ENCODE measurements at places on chromosomes 2 and 18.

DNA sequence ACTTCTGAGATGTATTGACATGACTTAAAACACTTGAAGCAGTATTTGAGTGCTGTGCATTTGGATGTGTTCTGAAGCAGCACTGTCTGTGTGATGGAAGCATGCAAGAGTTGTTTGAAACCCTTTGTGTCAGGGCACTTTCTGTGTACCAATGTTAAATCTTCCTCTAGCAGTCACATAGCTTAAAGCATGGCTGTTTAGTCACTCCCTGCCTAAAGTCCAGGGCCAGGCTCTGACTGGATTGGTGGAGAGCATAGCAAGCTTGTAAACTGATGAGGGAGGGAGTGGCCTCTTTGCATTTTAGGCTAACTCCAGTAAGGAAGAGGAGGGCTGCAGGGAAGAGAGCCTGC is 73.5 kb downstream of the MYO1B start:
- DNase-seq, result no peak

DNA sequence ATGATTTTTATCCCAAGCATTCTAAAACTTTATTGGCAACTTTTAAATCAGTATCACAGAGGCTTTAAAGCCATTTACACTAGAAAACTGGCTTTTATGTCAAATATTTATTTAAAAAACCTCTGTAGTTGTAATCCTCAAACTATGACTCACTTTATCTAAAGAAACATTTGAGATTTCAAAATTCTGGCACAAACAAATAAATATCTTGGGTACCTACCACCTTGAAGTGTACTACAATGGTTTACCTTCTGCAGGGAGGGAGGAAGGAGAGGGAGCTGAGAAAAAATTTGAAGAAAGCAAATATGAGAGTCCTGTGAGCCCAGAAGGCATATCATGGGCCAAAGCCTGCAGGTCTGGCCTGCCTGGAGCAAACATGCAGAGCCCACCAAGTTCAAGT is 155.6 kb downstream of the NCKAP5 start:
- DNase-seq, result no peak

GRCh38 chr18:74949611-74950010 is 259.3 kb downstream of the PTGR3 start:
- no peak for DNase-seq

GRCh38 chr18:32072321-32072720 is 19.4 kb upstream of the RNF138 start:
- DNase-seq, result peak; percentile 20

- no peak for DNase-seq
Measured at GRCh38 chr2:156657809-156658208, 221.6 kb downstream of the GPD2 start.

DNA sequence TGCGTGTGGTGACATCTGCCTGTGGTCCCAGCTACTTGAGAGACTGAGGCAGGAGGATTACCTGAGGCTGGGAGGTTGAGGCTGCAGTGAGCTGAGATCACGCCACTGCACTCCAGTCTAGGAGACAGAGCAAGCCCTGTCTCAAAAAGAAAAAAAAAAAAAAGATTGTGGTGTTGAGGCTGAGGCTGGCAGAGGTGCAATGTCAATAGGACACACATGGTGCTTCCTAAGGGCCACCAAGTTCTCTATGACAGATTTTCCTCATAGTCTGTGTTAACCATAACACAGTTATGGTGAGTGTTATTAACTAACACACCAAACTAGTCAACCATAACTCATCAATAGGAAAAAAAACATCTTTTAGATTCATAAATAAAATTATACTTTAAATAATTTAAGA is 494.4 kb downstream of the TMX3 start:
- DNase-seq, result no peak

GRCh38 chr2:236321415-236321814 is 57.2 kb upstream of the ASB18 start:
- no peak for DNase-seq

GRCh38 chr18:41695441-41695840 is 259.6 kb upstream of the PIK3C3 start:
- DNase-seq, result no peak

- no peak for DNase-seq
Measured at GRCh38 chr2:201111096-201111495, 4.9 kb upstream of the CFLAR start.

DNA sequence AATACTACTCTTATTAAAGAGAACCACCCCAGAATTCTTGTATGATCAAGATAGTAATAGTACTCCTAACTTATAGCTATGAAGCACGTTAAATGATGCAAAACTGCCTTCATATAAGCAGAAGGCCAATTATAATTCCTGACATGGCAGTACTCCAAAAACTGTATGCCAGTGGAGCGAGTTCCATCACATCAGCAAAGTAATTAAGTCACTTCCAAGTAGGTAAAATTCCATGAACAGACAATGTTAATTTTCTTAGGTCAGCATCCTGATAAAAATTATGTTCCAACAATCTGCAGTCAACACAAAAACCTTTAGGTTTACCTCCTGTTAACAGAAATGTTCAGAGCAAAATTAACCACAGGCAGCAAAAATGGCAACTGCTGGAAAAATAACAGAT is 136.7 kb downstream of the CDH2 start:
- DNase-seq, result no peak

DNA sequence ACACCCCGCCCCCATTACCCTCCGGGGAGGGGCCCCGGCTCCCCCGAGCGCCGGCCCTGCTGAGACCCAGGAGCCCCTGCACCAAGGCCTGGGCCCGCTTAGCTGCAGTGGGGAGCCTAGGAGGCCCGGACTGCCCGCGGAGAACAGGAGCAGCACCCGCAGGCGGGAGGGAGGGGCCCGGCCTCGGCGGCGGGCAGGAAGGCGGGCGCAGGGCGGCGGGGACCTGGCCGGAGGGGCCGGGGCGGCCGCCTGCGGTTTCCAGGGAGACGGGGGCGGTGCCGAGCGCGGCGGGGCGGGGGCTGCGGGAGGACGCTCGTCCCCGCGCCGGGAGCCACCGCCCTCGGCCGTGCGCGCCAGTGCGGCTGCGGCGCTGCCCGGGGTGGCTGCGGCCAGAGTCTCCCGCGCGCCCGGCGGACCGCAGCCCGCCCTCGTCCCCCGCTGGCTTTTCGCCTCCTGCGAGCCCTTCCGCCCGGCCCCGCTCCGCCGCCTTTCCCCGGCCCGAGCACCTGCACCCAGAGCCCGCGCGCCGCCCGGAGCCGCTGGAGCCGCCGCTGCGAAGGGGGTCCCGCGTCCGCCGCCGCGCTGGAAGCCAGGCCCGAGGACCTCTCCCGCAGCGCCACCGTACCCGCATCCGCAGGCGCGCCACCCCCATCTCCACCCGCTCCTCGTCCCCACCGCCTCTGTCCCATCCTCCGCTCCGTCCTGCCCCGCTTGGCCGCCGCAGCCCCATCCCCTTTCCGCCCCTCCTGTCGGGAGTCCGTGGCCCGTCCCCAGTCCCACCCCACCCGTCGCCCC is 17.2 kb downstream of the GPC1 start:
- DNase-seq, result no peak

DNA sequence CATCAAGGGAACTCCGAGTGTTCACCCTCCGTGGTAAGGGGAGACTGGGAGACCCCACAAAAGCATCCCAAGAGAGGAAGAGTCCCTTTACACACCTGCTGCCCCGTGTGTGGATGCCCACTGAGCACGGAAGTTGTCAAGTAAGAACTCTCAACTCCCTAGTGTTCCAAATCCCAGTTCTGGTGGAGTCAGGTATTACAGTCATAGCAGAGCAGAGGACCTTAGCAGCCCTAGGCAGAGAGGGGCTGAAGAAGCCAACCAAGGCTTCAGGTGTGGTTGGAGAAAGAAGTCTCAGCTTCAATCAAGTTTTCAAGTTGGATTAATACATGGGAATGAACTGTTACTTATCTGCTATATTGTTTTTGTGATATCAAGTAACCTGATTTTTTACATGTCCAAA is 512.5 kb downstream of the RNF144A start:
- DNase-seq, result no peak

GRCh38 chr2:46937471-46937901 is 21.9 kb upstream of the MCFD2 start:
- DNase-seq, result no peak

DNA sequence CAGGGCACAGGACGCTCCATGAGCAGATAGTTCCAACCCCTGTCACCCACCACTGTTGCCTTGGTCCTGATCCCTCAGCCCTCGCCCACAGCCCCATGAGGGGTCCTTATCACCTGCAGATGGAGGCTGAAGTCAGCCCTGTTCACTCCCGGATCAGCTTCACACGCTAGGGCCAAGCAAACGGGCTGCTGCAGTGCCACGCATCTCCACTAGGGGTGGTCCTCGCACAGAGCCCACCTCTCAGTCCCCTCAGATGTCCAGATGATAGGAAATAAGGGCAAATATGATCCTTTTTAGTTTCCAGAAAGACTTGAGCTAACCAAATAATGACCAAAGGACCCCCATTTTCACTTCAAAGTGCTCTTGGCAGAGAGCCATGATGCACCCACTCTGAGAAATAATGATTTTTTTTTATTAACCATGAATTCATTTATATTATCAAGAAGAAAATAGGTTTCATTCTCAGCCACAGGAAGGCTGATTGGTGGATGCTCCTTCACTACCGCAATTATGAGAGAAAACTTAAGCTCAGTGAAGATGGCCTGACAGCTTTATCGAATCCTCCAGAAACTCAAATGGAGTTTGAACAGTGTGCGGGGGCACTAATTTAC is 71.9 kb upstream of the KLHL29 start:
- no peak for DNase-seq

DNA sequence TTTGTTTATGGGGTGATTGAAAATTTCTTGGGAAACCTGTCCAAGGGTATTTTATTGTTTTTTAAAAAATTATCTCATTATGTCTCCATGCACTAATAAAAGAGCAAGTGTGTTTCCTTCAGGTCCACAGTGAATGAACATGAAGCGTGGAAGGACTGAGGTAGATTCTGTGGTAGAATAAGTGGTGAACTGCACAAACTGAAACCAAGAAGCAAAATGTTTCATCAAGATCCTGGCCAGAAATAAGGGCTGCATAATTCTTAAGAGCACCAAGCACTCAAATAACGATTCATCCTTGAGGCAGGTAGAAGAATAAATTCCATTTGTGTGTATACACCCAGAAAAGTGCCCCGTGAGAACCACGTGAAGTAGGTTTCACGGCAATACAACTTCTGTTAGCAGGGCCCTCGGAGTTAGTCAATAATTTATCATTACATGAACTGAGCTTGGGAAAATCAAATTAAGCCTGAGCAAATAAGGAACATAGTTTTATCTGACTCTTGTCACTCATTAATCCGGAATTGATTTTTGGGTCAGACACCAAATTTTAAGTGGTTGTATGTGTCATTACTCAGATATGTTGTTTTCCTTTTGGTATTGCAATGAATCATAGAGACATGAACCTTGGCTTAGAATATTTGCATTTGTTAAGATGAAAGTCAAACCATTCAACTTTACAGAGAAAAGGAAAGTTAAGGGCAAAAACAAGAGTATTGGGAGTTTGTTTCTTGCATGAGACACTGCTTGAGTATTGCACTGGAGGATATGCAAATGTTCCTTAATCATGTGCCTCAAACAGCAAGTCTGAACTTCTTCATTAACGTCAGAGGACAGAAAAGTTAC is 472.6 kb upstream of the NETO1 start:
- no peak for DNase-seq

DNA sequence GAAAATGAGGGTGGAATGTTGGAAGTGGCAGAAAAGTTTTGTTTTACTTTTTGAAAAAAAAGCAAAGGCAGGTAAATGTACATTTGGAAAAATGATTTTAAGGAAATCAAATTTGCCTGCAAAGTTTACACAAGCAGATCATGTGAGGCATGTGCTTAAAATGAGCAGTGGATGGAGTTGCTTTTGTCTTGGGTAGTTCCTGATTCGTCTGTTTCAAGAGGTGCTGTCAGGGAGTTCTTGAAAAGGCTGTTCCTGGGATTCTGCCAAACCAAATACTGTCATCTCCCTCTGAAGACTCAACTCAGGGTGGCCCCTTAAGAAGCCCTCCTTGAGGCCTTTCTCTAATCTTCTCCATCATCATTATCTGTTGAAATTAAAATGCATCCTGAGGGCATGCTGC is 59.0 kb downstream of the TACR1 start:
- DNase-seq, result no peak

DNA sequence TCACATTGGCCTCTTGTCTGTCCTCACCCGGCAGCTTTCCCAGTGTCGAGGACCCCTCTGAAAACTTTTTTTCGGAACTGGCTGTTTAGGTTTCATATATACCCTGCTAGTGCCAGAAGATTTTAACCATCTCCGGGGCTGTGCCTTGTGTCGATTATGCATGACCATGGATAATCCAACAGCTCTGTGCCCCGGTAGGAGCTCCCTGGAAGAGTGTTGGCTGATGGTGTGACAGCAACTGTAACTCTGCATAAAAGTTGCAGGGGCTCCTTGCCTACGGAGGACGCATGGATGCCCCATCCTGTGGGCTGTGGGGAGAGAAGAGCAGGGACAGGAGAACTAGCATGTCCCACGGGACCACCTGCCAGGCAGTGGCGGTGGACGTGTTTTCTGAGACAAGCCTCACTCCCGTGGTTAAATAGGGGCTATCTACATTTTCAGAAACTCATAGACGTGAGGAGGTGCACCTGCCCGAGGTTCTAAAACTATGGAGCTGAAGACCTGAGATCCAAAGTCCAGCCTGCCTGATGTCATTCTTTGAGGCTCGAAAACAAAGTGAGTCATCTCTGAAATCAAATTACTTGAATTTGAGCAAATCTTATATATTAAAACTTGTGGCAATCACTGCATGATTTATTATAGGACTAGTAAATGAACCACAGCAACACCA is 437.2 kb upstream of the HS6ST1 start:
- no peak for DNase-seq

GRCh38 chr18:961644-962355 is 57.1 kb downstream of the ADCYAP1 start:
- DNase-seq, result peak; percentile 30

- no peak for DNase-seq
Measured at GRCh38 chr18:24231773-24232735, 93.2 kb downstream of the CABYR start.

DNA sequence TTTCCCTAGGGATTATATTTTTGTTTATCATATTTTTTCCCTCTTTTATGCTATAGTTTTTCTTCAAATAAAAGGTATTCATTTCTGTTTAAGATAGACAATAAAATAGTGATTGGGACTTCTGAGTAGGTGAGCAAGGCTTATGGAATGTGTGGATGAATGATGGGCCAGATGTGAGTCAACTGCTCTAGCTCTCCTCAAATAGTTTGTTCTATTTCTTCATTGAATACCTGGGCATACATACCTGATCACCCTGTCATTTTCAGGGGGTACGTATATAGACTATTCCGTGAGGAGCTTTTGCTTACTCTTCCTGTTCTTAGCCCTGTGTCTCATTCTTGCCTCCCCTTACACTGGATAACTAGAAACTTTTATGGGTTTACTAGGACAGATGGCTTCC is 41.9 kb downstream of the BABAM2 start:
- DNase-seq, result no peak

DNA sequence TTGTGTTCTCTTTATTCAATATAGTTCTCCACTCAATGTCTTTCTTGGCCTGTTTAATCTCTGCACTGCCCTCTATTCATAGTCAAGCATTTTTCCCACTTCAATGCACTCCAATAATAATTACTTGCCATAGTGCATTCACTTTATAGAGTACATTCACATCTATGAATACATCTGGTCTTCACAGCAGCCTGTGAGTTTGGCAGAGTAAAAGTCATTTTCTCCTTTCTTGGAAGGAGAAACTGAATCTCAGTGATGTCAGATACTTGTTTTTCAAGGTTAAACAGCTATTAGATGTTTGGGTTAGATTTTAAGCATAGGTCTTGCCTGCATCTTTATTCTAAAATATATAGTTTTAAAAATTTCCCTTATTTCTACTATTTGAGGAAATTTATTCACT is 373.2 kb downstream of the TRIB2 start:
- no peak for DNase-seq

- DNase-seq, result no peak
Measured at GRCh38 chr2:122651236-122651635, 895.8 kb downstream of the TSN start.

All from activated CD4-positive, alpha-beta T cell treated with anti-CD3 and anti-CD28 coated beads for 4 hours (primary cell).